Lower lobe of right lung (tissue), 2 donors: ENCODE measurements at places on chromosomes 3 and 15. TPM values are rescaled to one million over a fixed set of nuclear protein-coding genes. Genes with fewer than 3 reads are reported as not detected.

- DNase-seq, result no peak
Observed at GRCh38 chr3:135887220-135887619, 78.3 kb upstream of the PPP2R3A start.

GRCh38 chr3:71662056-71662455 lies 63.1 kb downstream of the EIF4E3 start:
- DNase-seq, result no peak

DNA sequence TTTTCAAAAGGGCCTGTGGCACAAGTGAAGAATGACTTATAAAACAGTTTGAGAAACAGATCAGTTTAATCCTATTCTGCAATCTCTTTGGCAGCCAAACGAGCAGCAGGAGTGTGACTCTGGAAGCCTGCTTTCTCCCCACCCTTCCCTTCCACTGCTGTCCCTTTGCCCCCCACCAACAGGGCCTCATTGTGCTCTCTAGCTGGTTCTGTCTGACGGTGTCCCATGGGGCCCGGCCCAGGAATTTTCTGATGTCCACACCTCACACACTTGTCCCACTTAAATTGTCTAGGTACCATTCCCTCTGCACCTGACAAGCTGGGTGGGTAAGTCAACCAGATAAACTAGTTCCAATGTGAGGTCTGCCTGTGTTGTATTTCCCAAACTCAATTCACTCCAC lies 16.4 kb downstream of the SLCO2A1 start:
- DNase-seq, result no peak

- no peak for DNase-seq
Observed at GRCh38 chr15:35486296-35486695, 59.7 kb downstream of the DPH6 start.

DNA sequence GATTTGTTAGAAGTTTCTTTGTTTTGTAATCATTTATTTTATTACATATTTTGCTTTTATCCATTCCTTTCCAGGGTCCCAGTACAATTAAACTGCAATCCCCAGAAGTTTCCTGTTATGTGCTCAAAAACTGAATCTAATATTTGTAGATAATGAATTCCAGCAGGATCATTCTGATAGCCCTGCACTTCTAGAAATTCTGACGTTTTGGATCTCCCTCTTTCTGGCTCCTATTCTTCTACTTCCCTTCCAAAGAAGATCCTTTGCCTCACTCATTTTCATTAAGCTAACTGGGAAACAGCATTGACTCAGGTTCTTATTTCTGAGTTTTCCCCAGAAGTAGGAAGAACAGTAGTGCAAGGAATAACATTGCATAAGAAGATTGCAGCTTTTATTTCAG lies 9.9 kb downstream of the P3H2 start:
- DNase-seq, result no peak

- no peak for DNase-seq
Observed at GRCh38 chr3:16484216-16484615, 29.3 kb downstream of the RFTN1 start.

WDR6 gene
- total RNA-seq, result 157 TPM

- DNase-seq, result no peak
Observed at GRCh38 chr3:182500289-182500688, 293.0 kb upstream of the ATP11B start.

DNA sequence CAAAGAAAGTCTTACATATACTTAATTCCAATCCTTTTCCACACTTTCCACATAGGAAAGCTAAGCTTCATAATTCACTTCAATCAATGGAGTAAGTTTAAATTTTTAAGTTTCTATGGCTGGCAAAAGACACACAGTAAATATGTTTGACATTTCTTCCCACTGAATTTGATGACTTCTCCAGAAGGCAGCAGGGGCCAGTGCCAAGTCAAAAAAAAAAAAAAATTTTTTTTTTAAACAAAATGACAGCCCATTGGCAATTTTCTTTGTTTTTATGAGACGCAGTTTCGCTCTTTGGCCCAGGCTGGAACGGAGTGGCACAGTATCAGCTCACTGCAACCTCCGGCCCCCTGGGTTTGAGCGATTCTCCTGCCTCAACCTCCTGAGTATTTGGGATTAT lies 28.7 kb downstream of the ATP13A3 start:
- DNase-seq, result no peak

KCNH8 gene
- 0.12 TPM for total RNA-seq

DNA sequence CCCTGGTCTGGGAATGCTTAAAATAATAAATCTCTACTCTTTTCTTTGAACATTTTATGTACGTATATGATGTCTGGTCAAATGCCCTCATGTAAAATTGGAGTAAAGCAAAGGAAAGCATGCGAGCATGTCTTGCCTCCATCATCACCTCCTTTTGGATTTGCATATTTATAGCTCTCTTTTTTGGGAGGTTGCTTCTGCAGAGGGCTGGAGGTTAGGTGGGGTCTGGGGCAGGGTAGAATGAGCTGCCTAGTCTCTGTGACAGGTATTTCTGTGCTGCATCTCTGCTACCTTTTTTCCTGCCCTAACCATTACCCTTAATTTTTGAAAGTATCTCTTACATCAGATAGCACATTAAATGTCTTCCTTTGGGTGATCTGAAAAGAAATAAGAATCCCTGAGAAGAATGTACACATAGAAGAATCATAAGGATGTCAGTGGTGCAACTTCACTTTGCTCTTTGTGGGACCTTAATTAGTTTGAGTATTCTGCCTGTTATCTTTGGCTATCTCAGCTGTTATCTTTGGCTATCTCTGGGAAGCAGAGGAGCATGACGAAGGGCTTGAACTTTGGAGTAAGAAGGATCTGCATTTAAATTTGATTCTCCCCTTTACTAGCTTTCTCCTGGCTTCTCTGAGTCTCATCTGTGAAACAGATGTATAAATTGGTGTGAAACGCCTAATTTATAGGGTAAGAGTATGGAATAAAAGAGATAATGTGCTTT lies 40.2 kb downstream of the PPM1L start:
- no peak for DNase-seq

- no peak for DNase-seq
Observed at GRCh38 chr3:156131241-156131640, 10.9 kb downstream of the KCNAB1 start.

DNA sequence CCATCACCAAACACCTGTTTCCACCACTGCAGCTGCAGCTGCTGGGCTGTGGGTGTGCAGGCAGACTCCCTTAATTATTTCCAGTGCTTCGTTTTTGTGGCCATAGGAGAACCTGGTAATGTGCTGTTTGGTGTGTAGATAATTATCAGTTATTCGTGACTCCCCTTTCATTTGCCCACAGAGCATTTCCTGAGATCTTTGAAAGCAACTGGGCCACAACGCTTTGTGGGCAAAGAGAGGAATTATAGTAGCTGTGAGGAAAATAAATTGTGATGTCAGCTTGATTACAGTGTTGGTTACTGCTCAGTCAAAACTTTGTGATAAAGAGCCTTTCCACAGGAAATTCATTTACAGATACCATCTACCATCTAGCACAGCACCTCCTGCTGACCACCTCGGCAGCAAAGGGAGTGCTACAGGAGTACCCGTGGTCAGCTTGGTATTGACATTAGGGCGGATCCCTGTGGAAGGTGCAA lies 193.3 kb upstream of the SLCO3A1 start:
- DNase-seq, result no peak

- no peak for DNase-seq
Observed at GRCh38 chr3:169548194-169548593, 115.3 kb downstream of the MECOM start.

DNA sequence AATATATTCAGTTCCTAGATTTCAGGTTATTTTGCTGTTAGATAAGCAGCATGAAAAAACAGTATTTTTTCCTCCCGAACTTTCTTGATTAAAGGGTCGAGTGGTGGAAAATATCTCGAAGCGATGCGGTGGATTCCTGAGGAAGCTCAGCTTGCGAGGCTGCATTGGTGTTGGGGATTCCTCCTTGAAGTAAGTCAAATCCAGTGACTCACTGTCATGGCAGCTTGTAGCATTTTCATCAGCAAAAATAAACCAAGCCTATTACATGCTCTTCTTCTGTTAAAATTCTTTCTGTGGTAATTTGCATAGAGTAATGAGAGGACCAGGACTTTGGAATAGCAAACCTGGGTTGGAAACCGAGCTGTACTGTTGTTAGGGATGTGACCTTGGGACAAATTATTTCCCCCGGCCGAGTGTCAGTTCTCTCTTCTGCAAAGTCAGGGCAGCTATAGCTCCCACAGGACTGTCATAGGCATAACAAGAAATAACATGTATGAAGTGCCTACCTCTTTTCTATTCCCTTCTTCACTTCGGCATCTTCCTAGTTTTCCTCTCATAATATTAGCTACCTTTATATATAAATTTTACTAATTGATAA lies 75.6 kb downstream of the UBP1 start:
- DNase-seq, result no peak

PPM1M gene
- 53.4 TPM for total RNA-seq

DNA sequence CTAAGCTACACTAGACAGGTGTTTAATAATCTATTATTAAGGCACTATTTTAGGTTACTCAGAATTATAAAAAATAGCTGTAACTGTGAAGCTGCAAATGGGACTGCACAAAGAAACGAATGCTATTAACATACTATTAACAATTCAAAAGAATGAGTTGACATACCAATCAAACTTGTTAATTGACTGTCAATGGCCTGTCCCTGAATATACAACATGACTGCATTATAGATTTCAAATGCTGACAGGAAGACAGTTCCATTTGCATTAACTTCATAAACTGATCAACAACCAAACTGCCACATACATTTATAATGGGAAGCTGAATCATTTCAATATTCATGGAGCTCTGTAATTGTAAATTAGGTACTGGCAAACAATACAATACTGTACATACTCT lies 169.0 kb upstream of the NANOGP8 start:
- no peak for DNase-seq

- no peak for DNase-seq
Observed at GRCh38 chr3:12351145-12351544, 62.3 kb downstream of the PPARG start.

DNA sequence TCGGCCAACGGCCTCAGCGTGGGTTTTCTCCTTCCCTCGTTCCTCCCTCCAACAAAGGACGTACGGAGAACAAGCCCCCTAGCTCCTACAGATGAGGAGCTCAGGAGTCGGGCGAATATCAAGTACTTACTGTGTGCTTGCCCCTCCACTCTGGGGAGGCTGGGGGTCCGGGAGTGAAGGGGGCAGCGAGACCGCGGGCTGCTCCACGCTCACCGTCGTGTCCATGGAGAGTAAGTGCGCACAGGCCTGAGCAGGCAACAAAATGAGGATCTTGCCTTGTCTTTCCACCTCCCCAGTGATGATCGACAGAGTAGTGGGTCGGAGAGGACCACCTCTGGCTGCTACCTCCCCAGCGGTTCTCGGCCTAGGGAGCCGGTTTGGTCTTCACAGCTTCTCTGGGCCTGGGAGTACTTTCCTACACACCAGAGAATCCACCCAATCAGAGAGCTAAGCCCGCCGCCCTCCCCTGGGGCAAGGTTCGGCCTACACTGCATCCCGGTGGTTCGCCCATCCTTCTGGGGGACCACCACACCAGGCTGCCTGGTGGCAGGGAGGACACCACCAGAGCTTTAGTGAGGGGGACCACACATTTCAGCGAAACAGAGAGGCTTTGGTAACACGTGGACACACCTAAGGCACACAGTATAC lies 603 bp upstream of the TRANK1 start:
- no peak for DNase-seq

DNA sequence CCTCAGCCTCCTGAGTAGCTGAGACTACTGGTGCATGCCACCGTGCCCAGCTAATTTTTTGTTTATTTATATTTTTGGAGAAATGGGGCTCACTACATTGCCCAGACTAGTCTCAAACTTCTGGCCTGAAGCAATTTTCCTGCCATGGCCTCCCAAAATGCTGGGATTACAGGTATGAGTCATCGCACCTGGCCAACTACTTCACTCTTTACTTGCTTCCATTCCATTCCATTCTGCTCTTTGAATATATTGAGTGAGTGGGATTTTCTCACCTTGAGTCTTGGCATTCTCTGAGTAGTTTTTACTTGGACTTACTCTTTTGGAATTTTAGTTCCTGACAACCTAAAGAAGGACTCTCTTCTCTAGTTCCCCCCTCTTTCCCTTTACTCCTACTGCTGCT lies 93.8 kb upstream of the UNC13C start:
- DNase-seq, result no peak

FRG2C gene
- not detected for total RNA-seq

ONECUT1 gene
- total RNA-seq, result not detected

DNA sequence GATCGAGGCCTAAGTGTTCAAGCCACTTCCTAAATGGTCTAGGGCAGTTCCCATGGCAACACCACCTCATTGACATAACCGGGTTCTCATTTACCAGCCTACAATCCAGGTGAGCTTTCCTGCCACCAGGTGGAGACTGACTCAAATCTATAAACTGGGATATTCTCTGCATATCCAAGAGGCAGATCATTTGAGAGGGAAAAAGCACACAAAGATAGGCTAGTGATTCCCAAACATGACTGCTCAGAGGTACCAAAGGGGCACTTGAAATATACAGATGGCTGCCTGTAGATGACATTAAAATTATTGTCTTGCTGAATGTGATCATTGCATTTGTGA lies 141.3 kb upstream of the PROK2 start:
- no peak for DNase-seq

DNA sequence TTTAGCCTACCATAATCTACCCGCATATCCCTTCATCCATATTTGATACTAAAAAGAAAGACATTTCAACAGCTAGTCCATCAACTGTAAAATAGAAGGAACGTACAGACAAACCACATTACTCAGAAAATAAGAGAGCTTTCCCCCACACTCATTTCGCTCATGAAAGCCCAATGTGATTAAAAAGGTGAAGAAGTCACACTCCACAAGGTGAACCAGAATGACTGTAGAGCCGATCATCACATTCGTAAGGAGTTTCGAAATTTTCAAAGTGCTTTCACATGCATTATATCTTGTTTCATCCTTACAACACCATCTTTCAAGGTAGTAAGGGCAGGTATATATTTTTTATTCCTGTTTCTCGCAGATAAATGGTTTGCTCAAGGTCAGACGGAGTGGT lies 225.3 kb downstream of the FOXP1 start:
- no peak for DNase-seq

- DNase-seq, result no peak
Observed at GRCh38 chr15:62843311-62843710, 199.2 kb upstream of the TPM1 start.

SHISA5 gene
- total RNA-seq, result 187 TPM

GRCh38 chr3:125654526-125654925 lies 59.2 kb upstream of the OSBPL11 start:
- no peak for DNase-seq

DNA sequence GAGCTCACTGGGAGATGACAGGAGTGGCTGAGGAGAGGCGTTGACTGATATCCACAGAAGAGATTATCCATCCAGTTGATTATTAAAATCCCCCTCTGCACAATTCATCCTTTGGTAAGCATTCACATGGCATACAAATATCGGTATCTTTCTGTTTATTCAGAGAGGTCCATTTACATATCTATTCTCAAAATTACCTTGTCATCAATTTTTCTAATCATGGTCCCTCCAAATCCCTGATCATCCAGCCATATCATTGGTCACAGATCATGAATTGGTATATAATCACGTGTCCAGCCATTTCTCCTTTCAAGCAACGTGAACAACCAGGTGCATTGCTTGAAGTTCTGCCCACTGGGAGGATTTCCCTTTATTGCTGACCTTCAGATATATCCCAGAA lies 1321.0 kb downstream of the ROBO2 start:
- no peak for DNase-seq

OR5AC2 gene
- total RNA-seq, result not detected
